ENCODE measurements at places on chromosomes 12 and 14. TPM values are rescaled to one million over a fixed set of nuclear protein-coding genes. Genes with fewer than 3 reads are reported as not detected.
A peak's percentile ranks its signal among the peaks of the same experiment; 100 is the strongest.

DNA sequence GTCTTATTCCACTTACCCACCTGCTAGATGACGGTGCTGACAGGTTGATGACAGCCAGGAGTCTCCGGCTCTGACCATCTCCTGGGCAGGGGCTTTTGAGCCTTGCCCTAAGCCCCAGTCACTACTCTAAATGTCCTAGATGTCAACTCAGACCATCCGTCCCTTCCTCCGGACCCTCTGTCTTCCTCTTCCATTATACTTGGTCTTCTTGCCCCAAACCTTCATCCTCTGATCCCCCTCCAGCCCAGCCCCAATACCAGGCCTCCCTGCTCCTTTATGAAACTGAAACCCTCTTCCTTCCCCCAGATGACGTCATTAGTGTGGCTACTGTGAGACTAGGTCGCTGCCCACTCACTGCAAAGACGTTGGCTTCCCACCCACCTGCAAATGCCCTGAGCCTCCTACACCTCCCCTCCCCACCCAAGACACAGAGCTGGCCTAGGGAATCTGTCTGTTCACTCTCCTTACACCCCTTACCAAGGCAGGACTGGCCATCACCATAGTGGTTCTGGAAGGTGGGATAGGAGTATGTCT lies 10.1 kb downstream of the KRT71 start:
- no peak for DNase-seq

GRCh38 chr14:104875811-104876210 lies 10.7 kb downstream of the CEP170B start:
- no peak for DNase-seq

- no peak for DNase-seq
These were observed 95.6 kb downstream of the PRKD1 start for GRCh38 chr14:29832042-29832441.

Gene LTBR
- 4.4 TPM for total RNA-seq

DNA sequence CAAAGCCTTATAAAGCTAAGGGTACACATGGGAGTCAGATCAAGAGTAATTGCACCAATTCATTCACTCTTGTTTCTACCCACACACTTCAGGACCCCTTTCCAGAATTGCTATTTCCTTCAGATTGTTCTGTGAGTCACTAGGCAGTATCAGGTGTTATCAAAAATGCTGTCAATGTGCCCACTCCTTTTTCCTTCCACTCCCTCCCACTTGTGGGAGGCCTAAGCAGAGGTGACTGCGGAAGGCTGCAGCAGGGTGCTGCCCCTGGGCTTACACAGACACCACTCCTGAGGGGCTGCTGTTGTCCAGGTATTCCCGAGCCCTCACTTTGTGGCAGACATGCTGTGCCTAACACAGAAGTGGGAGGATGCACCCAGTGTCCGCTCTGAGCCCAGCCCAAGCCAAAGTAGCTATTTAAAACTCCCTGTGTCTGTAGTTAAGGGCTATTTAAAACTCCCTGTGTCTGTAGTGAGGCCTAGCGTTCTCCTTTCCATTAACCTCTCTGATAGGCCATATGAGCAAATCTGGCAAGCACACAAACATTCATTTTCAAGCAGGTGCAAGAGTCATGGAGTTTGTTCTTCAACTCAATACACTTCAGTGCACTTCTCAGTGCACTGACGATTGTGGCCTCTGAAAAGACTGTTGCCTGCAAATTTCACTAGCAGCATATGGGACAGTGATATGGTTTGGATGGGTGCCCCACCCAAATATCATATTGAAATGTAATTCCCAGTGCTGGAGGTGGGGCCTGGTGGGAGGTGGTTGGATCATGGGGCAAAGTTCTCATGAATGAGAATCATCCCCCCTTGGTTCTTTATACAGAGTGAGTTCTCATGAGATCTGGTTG lies 117.8 kb downstream of the PHLDA1 start:
- no peak for DNase-seq

Gene BDKRB2
- total RNA-seq = 3.8 TPM

DNA sequence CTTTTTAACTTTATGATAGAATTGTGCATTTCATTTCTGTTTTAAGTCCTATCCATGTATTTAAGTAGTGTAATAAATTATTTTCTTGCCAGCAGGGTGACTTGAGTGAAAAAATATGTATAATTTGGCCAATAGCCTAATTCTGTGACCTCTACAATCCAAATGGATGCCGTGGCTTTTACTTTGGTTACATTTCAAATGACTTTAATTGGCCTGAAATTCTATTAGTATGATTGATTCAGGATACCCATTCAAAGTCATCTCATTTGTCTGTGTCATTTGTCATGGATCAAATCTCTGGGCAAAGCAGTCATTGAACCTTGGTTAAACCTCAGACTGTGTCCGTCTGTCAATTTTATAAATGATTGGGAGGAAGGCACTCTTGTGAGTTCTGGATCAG lies 29.6 kb downstream of the CRADD start:
- no peak for DNase-seq

- DNase-seq = no peak
These were observed 210.1 kb upstream of the EEA1 start for GRCh38 chr12:93139028-93139665.

- no peak for DNase-seq
These were observed 6.0 kb downstream of the HMGA2 start for GRCh38 chr12:65830305-65830704.

Gene YEATS4
- total RNA-seq = 31.2 TPM

GRCh38 chr14:92690171-92691011 lies 58.0 kb downstream of the LGMN start:
- DNase-seq = peak; percentile 75

Gene PLCZ1
- not detected for total RNA-seq

Gene AMIGO2
- 5.7 TPM for total RNA-seq

DNA sequence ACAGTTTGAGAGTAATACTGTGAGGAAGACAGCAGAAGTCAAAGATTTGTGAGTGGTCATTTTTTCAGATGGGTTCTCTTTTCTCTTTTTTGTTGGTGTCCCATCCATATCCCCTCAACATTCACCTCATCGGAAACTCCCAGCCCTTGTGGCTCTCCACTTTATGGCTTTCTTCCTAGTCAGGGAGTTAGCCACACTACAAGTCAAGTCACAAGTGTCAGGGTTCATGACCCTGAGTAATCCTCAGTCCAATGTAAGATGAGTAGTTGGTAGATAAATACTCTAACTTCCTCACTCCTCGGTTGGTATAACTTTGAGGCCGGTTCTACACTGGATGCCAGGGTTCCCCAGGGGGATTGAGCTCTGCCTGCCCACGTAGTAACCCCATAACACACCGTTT lies 41.4 kb downstream of the PTGER2 start:
- DNase-seq = no peak

Gene CCDC197
- total RNA-seq = not detected

GRCh38 chr14:55762595-55763232 lies 182.7 kb downstream of the KTN1 start:
- no peak for DNase-seq

GRCh38 chr12:3453206-3453989 lies 37.6 kb upstream of the PRMT8 start:
- peak; percentile 49 for DNase-seq

DNA sequence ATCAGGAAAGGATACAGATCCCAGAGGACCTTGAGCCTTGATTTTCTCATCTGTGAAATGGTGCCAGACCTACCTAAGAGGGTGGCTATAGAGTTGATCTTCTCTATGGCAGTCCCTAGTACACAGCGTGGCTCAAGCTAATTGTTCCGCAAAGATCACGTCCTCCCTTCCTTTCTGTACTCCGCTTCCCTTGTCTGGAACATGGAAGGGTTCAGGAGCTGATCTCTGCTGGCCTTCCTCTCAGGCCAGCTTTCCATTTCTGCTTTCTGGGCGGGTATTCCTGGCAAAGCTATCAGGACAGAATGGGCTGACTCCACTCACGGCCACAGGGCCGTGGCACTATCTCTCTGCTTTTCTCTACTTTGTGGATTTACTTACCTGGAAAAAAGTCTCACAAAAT lies 6.5 kb downstream of the CAMKK2 start:
- no peak for DNase-seq

GRCh38 chr14:56136571-56137452 lies 18.6 kb downstream of the PELI2 start:
- DNase-seq = no peak

DNA sequence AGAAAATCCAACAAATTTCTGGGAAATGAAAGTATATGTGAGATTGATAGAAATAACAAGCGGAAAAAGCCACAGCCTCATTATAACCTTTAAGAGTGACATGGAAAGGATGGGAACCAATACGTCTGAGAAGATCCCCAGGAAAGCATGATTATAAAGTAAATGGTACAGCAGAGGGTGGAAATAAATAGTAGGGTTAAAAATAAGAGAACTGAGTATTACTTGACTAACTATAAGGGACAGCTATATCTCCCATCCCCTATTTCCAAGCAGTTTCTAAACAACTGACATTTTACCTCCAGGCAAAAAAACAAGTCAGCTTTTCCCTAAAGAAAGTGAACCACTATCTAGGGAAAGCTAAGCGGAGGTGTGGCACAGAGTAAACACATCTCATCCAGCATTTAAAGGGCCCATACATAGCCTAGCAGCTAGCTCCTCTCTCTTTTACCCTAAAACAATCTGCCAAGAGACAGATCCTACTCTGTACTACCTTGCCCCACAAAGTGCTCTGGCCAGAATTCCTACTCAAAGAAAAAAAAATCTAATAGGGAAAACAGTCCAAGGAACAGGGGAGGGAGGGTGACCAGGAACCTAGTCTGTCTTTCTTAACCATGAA lies 11.2 kb downstream of the OSBPL8 start:
- no peak for DNase-seq

DNA sequence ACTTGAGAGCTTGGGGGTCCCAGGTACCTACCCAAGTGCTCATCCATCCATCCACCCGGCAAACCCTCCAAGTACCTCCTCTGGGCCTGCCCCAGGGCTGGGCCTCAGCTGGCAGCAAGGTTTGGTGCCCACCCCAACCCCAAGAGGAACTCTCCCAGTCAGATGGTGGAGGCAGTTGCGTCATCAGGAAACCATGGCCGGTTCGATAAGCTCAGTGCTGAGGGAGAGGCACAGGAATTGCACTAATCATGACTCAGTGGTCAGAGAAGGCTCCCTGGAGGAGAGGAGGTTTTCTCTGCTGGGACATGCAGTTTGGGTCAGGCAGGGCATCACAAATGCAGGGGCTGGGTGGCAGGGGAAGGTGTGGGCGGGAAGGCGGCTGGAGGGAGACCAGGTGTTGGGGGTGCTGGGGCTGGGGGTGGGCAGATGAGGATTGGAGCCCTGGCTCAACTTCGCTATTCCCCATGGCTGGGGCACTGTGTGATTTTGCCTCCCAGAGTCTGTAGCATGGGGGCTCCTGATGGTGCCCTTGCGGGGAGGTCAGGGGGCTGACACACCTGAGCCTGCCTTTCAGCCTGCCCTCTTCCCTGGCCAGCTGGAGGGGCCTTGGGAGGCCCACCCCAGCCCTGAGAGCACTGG lies 32.2 kb downstream of the SH2B3 start:
- peak; percentile 64 for DNase-seq

DNA sequence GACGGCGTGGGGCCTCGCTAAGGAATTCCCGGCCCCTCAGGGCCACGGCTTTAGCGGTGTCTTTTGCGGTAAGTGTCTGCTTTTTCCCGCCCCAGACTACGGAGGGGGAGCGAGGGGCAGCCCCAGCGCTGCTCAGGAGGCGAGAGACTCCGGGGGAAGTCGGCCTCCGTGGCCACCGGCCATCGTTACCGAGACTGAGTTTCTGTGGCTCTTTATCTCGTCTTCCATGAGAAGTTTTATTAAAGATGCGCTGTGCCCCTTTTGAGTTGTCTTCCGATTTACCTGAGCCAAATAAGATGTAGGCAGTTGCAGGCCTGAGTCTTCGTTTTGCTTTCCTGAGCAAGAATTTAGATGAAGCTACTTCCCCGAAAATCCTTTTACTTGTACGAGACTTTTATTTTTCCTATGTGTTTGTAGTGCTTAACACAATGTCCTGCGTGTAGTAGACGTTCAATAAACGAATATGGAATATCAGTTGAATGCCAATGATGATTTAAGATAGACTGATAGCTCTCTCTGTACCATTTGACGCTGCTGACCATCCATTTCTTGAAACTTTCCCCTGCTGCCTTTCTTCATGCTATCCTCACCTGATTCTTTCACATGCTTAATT lies 462 bp downstream of the SRP54 start:
- no peak for DNase-seq

DNA sequence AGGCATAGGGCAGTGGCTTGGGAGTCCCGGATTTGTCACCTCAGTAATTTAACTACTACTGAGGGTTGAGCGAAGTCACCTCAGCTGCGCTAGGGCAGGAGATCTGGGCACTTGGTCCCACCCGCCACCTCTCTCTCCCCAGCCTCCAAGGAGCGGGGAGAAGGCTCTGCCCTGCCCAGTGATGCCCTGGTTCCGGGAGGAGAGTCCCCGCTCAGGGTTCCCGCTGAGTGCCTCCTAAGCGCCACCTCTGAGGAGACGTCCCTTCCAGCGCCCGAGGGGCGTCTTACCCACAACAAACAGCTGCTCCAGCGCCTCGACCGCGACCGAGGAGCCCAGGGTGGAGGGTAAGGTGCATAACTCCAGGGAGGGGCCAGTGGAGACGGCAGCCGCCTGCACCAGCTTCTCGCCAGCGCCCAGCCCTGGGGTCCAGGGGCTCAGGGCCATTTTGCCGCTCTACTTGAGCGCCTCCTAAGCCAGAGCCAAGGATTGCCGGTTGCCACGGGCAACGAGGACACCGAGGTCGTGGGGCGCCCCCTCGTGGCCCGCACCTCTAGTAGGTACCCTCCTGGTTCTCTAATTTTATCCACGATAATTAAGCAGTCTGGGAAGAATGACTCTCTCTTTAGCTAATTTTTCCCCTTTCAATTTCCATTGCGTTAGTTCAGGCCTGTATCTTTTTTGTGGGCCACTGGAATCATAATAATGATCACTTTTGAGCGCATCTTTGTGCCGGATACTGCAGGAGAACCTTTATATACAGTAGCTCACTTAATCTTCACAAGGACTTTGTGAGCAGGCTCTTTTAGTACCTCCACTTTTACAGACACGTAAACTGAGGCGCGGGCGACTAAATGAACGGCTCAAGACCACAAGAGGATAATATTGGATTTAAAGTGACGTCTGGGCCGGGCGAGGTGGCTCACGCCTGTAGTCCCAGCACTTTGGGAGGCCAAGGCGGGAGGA lies at the start of gene CCDC175:
CCDC175 (minus strand) TSS at position 481 of the 963 bp plus-strand sequence; CDS start at position 444, 37 bp downstream.
- peak; percentile 96 for DNase-seq

- no peak for DNase-seq
These were observed 197.0 kb upstream of the EEA1 start for GRCh38 chr12:93126069-93126474.

DNA sequence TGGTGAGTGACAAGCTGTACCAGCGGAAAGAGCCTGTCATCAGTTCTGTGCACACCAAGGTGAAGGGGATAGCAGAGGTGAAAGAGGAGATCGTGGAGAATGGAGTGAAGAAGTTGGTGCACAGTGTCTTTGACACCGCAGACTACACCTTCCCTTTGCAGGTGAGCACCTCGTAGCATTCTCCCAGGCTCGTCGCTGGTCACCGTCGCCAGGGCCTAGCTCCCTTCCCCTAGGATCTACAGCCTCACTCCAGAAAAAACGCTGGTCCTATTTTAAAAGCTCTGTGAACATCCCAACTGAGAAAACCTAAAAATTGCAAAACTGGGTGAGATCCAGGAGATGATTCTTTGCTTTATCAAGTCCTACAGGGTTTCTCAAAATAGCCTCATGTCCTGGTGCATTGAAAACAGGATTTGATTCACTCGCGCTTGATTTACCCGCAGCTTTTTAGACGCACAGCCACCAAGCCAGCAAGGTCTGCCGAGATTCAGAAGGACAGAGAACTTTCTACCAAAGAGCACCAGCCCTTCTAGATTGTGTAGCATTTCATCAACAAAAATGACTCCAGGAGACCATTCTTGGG lies 22.2 kb downstream of the P2RX7 start:
- no peak for DNase-seq

All from endodermal cell (in vitro differentiated cells).